RPMI8226 (cell line): ENCODE measurements at places on chromosomes 1 and 21.

DNA sequence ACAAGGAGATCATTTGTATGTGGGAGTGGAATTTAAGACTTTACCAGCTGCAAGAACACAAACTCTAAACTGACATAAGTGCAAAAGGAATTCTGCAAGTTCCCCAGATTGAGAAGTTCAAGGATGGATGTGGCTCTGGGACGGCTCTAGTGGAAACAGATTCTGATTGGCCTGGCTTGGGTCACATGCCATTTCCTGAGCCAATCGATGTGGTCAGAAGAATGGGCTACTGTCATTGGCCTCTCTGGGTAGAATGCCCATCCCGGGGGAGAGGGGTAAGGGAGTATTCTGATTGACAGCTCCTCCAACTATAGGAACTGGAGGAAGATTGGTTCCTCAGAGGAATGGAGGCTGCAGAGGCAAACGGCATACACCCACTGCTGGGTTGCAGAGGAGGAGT is 6.0 kb upstream of the IFNLR1 start:
- DNase-seq = no peak

GRCh38 chr1:206957639-206958038 is 11.4 kb upstream of the PIGR start:
- no peak for DNase-seq

GRCh38 chr21:45178070-45178608 is 103.8 kb downstream of the ADARB1 start:
- no peak for DNase-seq

- DNase-seq = peak; percentile 97
Observed at GRCh38 chr1:206612129-206612876, at the start of gene EIF2D. EIF2D (minus strand) TSS chr1:206612465; CDS start chr1:206612342, 123 bp downstream.

- no peak for DNase-seq
Observed at GRCh38 chr1:30816211-30817076, 58.9 kb upstream of the LAPTM5 start.

DNA sequence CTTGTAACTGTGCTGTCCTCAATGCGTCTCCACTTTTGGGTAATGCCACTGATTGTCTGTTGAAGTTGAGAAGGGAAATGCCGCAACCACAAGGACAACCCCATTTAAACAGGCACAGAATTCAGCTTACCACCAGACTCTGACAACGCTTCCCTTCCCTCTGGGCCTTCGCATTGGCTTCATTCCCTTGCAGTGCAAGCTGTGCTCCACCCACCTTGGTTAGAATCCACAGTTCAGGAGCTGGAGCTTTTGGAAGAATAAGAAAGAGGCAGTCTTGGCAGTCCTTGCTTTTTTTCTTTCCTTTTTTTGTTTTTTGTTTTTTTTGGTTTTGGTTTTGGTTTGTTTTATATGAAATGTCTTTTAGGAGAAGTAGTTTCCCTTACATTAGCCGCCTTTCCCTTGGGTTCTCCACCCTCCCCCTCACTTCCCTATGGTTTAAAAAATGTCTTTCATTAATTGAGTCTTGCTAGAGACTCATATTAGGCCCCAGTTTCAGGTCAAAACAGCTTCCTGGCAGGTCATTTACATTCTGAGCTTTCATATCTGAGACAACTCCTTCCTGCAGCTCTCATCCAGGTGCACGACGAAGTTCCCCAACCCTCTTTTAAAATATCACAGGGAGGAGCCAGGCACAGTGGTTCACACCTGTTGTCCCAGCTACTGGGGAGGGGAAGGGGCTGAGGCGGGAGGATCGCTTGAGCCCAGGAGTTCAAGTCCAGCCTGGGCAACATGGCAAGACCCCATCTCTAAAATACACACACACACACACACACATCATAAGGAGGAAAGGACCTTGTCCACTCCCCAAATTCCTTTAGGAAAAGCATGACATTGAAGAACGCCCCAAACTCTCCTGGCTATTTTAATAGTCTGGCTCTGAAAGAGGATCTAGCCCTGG is 20.7 kb upstream of the LAX1 start:
- peak; percentile 77 for DNase-seq

GRCh38 chr1:212754193-212754592 is 37.4 kb downstream of the NSL1 start:
- DNase-seq = peak; percentile 90

- DNase-seq = no peak
Observed at GRCh38 chr1:16374266-16374665, 7.2 kb downstream of the SZRD1 start.

- DNase-seq = no peak
Observed at GRCh38 chr1:21324368-21325141, 34.3 kb upstream of the ECE1 start.

DNA sequence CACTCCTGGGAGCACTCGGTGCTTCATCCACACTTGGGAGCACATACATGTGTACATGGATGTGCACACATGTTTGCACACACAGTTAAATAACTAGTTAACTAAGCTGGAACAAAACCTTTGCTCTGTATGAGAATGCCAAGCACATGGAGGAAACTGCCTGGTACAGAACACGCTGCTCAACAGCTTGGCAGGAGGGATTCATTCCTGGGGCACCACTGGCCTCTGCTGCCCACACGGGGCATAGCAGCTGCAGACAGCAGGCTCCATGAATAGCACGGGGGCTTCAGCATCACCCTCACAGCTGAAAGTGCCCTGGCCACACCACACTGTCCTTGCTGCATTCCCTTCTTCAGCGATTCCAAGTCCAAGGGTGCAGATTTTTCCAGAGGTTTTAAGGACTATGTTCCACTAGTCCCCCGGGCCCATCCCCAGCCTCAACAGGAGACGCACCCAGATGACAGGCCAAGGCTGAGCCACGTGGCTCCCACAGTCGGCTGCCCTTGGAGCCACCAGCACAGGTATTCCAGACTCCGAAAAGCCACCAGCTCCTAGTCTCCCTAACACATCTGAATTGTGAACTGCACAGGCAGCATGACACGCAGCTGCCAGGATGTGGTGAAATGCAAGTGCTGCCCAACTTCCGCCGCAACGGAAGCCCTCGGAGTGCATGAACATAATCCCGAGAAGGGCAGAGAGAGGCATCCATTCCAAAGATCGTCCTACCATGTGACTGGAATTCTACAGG is 16.9 kb downstream of the NPHP4 start:
- DNase-seq = peak; percentile 43

DNA sequence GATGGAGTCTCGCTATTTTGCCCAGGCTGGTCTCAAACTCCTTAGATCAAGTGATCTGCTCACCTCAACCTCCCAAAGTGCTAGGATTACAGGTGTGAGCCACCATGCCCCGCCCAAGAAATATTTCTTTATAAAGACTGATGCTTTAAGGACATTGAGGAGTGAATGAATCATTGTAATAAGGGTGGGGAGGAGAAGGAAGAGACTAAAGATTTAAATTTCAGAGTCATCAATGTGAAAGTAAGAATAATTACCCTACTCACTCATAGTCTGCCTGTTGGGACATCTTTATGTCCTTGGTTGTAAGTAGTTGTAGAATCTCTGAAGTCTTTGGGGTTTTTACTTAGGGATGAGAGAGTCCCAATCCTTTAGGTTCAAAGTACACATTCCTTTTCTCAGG is 7.3 kb downstream of the KDM1A start:
- no peak for DNase-seq

DNA sequence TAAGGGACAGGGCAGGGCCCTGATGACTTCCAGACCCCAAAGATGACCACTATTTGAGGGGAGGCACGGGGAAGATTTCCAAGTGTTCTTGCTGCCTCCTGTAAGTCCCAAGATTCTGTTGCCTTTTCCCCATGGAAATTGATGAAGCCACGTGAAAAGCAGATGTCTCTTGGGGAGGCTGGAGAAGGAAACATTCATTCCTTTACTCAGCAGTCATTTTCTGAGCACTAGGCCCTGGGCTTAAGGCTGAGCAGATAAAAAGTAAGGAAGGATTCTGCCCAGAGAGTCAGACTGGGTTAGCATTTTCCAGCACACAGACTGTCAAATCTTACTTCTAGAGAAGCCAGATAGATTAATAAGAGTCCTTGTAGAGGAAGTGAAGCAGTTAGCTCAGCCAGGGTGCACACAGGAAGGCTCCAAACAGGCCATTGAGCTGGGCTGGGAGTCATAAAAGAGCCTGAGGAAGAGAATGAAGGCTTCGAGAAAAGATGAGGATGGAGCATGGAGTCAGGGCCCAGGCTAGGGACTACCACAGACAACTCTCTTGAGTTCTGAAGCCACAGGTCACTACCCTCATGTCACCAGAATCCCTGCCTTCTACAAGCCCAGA is 10.1 kb downstream of the EXTL1 start:
- DNase-seq = no peak

- DNase-seq = no peak
Observed at GRCh38 chr1:1164701-1165451, 8.8 kb upstream of the TTLL10 start.

DNA sequence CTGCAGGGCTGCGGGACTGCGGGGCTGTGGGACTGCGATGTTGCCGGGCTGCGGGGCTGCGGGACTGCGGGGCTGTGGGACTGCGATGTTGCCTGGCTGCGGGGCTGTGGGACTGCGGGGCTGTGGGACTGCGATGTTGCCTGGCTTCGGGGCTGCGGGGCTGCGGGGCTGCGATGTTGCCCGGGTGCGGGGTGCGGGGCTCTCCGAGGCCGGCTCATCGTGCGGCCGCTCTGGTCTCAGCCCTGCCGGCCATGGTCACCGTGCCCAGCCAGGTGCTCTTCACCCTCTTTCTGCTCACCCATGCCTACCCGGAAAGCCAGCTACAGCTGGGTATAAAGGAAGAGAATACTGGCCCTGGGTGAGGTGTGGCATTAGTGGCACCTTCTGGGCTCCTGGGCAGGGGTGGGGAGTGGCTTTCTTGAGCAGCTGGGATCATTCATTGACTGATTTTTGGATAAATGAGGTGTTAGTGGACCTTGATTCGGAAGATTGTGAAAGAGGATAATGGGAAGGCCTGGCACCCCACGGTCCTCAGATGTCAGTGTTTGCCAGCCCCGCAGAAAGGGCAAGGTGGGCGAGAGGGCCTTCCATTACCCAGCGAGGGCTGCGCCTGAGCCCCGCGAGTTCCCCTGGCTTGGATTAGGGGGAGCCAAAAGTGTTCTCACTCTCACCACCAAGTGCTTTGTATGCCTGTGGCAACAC is 36.3 kb downstream of the COQ8A start:
- no peak for DNase-seq

- DNase-seq = peak; percentile 52
Observed at GRCh38 chr1:26391450-26391849, 18.9 kb upstream of the ZNF683 start.

DNA sequence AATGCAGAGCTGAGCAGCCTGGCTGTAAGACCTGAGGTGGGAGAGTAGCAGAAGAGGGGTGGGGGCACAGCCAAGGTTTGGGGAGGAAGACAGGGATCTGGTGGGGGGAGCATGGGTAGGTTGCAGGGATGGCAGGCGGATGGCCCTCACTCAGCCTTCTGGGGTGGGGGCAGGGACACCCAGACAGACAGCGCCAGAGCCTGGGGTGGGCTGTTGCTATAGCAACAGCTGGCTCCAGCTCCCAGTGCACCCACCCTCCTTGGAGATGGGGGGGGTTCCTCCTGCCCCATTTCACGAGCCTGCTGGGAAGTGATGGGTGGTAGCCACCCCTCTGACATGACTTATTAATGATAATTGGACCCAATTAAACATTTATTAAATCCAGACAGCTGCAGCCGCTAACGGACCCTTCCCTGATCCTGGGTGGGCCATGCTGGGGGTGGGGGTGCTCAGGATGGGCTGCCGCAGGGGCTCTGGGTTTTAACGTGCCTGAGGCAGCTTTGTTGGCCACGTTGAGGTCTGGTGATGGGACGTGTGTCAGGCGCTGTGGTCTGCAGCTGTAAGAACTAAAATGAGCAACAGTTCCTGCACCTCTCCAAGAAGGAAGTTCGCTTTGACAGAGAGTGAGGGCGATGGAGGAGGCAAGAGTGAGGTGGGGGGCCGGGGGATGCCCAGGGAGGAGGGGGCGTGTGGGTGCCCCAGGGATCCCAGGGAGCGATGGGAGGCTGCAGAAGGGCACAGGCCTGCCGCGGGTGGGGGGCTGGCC is 19.4 kb downstream of the AGRN start:
- no peak for DNase-seq

GRCh38 chr1:203308923-203309331 is 3.6 kb downstream of the BTG2 start:
- DNase-seq = peak; percentile 4

DNA sequence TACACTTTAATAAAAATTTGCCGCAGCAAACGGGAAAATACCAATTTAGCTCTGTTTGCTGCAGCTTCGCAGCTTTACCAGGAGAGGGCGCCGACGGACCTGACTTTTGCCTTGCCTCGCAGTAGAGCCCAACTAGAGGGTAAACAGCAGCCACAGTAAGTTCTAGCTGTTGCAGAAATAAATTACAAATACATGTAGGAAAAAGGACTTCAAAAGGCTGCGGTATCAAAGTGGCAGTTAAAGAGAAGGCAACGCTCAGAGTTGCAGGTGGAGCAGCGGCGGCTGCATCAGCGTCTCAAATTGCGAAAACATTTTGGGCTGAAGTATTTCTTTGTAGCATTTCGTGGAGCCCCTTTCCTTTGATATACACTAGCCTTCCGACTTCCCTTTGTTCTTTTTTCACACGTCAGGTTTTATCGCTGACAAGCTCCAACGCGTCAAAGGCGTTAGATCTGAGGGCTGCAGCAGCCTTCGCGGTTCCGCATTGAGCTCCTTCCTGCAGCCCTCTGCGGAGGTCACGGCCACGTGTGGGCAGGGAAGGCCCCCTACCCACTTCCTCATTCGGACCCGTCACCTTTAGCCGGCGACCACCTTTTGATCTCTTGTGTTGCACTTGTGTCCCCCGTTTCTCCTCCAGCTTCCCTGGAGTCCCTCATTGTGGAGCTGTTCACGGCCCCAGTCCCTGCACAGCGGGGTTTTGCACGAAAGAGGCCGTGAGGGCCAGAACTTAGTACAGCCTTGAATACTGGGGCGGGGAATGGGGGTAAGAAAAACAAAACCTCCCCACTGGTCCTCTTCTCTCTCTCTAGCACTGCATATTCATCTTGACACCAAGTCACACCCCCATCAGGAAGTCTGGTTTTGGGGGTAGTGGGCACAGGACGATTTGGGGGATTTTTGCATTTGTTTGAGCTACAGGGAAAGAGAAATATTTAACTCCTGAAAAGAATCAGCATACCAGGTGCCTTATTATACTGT is 72.8 kb downstream of the S1PR1 start:
- peak; percentile 50 for DNase-seq

DNA sequence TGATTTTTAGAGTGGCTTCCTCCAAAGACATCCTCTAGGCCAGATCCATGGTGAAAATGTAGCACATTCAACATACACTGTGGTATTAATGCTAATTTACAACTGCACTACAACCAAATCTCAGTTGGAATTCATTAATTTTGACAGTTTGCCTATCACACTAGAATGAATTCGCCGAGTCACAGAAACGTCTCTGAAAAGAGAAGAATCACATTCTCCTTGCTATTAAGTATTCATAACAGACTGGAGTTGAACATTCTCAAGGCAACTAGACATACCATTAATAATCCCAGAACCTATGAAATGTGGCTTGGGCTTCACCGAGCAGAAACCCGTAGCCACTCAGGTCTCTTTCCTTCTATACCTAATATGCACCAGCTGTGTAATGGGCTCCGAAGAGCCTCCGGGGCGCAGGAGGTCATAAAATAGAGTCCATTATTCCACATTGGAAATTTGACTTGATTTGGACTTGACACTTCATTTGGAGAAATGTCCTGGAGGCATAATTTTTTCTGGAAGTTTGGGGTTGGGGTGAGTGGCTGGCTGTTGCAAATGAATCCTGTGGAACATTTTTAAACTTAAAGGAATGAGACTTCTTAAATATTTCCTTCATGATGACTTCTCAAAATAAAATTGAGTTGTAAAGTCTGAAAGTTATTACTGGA is 117.1 kb downstream of the DSCAM start:
- no peak for DNase-seq
